ENCODE measurements at places on chromosomes 13 and 19. TPM values are rescaled to one million over a fixed set of nuclear protein-coding genes. Genes with fewer than 3 reads are reported as not detected.
A peak's percentile ranks its signal among the peaks of the same experiment; 100 is the strongest.

DNA sequence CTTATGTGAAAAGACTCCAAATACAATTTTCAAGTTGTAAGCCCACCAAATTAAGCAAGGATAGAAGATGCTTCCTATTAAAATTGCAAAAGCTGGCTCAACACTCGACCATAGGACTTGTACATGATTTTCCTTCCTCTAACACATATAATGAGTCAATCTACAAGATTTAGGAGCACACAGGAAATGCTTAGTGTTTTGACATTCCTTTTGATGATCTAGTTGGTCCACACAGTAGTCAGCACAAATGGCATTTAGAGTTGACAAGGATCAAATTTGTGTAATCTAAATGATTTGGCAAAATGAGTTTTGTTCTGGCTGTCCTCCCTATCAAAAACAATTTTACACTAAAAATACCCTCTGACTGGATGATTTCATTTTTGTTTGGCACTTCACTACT lies 340.2 kb downstream of the DIAPH3 start:
- no peak for DNase-seq

GRCh38 chr13:42189061-42189460 lies 82.9 kb upstream of the AKAP11 start:
- H3K27me3 ChIP-seq, result no peaks in the 10 kb centered on the region
- H3K4me3 ChIP-seq, result no peak overlapping the region

- no peaks in the 10 kb centered on the region for H3K27me3 ChIP-seq
- H3K27ac ChIP-seq, result no peak overlapping the region
- no peaks in the 10 kb centered on the region for H3K4me1 ChIP-seq
- DNase-seq, result no peak
Observed at GRCh38 chr19:13623716-13624710, 117.7 kb upstream of the CACNA1A start.

FAM124A gene
- 11.4 TPM for total RNA-seq

DNA sequence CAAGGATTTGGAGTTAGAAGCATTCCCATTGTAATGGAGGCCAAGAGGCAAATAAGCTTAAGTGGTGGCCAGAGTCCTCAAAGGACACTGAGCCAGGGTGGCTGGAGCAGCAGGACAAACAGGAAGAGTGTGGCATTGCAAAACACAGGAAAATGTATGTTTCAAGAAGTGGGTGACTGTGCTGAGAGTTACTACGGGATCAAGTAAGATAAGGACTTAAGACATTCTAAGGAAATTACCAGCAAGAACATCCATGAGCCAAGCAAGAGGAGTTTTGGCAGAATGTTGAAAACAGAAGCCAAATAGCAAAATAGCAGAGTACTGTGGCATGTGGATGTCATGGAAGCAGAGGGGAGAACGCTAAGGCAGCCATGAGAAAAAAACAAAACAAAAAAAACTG lies 104.2 kb downstream of the RAP2A start:
- no peaks in the 10 kb centered on the region for H3K36me3 ChIP-seq
- no peaks in the 10 kb centered on the region for H3K27me3 ChIP-seq
- DNase-seq, result no peak
- H3K4me3 ChIP-seq, result no peak overlapping the region
- H3K4me1 ChIP-seq, result no peaks in the 10 kb centered on the region
- no peak overlapping the region for H3K27ac ChIP-seq

DNA sequence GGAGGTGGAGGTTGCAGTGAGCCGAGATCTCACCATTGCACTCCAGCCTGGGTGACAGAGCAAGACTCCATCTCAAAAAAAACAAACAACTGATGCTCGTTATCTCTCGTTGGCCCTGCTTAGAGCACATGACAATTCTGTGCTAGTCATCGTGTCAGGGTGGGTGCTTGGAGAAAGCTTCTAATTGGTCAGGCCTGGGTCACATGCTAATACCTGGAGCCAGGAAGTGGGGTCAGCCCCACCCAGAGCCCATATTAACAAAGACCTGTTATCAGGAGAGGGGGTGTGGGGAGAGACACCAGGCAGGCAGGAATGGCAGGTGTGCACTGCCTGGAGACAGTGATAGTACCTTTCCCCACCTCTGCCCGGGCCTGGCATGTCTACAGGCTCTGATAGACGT lies 84.9 kb downstream of the DPF1 start:
- no peaks in the 10 kb centered on the region for H3K4me1 ChIP-seq
- H3K27ac ChIP-seq, result no peak overlapping the region
- no peaks in the 10 kb centered on the region for H3K27me3 ChIP-seq
- no peak for DNase-seq
- no peak overlapping the region for H3K4me3 ChIP-seq

- H3K36me3 ChIP-seq, result no peaks in the 10 kb centered on the region
- no peak overlapping the region for H3K4me3 ChIP-seq
- DNase-seq, result no peak
- H3K4me1 ChIP-seq, result no peaks in the 10 kb centered on the region
- no peaks in the 10 kb centered on the region for H3K27me3 ChIP-seq
- no peak overlapping the region for H3K27ac ChIP-seq
Observed at GRCh38 chr13:29500386-29500785, 95.1 kb downstream of the SLC7A1 start.

GRCh38 chr19:38711726-38712153 lies 32.5 kb downstream of the CAPN12 start:
- peaks cover 58% of the 10 kb centered on the region for H3K36me3 ChIP-seq
- H3K4me1 ChIP-seq, result peaks cover 53% of the 10 kb centered on the region
- no peak overlapping the region for H3K4me3 ChIP-seq

- no peak overlapping the region for H3K27ac ChIP-seq
- H3K4me1 ChIP-seq, result no peaks in the 10 kb centered on the region
- peak; percentile 16 for DNase-seq
Observed at GRCh38 chr19:8640402-8641004, 10.1 kb downstream of the NFILZ start.

PLD3 gene
- total RNA-seq, result 258 TPM

- H3K27ac ChIP-seq, result peak overlapping the region; percentile 55
- peak overlapping the region; percentile 17 for H3K4me3 ChIP-seq
- no peaks in the 10 kb centered on the region for H3K27me3 ChIP-seq
- peak; percentile 93 for DNase-seq
- peaks cover 12% of the 10 kb centered on the region for H3K4me1 ChIP-seq
Observed at GRCh38 chr19:15195371-15196334, 5.1 kb downstream of the NOTCH3 start.

- no peak for DNase-seq
- H3K4me1 ChIP-seq, result no peaks in the 10 kb centered on the region
- no peaks in the 10 kb centered on the region for H3K27me3 ChIP-seq
- peaks cover 3% of the 10 kb centered on the region for H3K36me3 ChIP-seq
Observed at GRCh38 chr19:32879741-32880140, 10.2 kb upstream of the SLC7A9 start.

ZBTB32 gene
- total RNA-seq, result not detected

MISP3 gene
- 8.5 TPM for total RNA-seq

ZNF587B gene
- 23.4 TPM for total RNA-seq

ZNF155 gene
- 20.8 TPM for total RNA-seq

SPRYD7 gene
- 5.1 TPM for total RNA-seq

NCR1 gene
- total RNA-seq, result not detected

DNA sequence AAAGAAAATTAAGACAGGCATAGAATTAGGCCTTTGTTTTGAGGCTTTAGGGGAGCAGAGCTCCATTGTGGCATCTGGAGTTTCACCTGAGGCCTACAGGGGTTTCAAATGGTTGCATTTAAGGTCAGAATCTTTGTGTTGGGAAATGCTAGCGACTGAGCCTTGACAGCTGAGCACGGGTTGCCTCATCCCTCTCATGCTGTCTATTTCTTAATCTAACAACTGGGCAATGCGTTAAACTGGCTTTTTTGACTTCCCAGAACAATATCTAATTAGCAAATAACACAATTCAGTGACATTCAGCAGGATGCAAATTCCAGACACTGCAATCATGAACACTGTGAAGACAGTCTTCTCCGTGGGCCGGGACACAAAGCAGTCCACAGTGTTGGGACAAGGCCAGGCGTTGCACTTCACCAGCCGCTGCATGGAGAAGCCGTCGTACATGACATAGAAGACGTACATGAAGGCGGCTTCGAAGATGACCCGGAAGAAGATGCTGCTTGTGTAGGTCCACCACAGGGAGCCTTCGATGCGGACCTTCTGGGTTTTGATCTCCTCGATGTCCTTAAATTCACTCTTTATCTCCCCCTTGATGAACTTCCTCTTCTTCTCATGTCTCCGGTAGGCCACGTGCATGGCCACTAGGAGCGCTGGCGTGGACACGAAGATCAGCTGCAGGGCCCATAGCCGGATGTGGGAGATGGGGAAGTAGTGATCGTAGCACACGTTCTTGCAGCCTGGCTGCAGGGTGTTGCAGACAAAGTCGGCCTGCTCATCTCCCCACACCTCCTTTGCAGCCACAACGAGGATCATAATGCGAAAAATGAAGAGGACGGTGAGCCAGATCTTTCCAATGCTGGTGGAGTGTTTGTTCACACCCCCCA lies 3.8 kb downstream of the GJB2 start:
- H3K36me3 ChIP-seq, result no peaks in the 10 kb centered on the region
- H3K27me3 ChIP-seq, result no peaks in the 10 kb centered on the region
- DNase-seq, result no peak
- H3K4me1 ChIP-seq, result peaks cover 22% of the 10 kb centered on the region
- H3K27ac ChIP-seq, result no peak overlapping the region

KLK15 gene
- not detected for total RNA-seq

GRCh38 chr19:15788594-15789270 lies 1.3 kb downstream of the OR10H5 start:
- H3K4me3 ChIP-seq, result no peak overlapping the region
- no peaks in the 10 kb centered on the region for H3K4me1 ChIP-seq
- H3K27ac ChIP-seq, result no peak overlapping the region
- H3K36me3 ChIP-seq, result no peaks in the 10 kb centered on the region
- no peaks in the 10 kb centered on the region for H3K27me3 ChIP-seq

GIPR gene
- 0.45 TPM for total RNA-seq

- no peaks in the 10 kb centered on the region for H3K27me3 ChIP-seq
- DNase-seq, result no peak
- no peak overlapping the region for H3K4me3 ChIP-seq
Observed at GRCh38 chr13:44921246-44921877, 67.9 kb downstream of the NUFIP1 start.

MTUS2 gene
- total RNA-seq, result 0.98 TPM

PSG7 gene
- not detected for total RNA-seq

DNA sequence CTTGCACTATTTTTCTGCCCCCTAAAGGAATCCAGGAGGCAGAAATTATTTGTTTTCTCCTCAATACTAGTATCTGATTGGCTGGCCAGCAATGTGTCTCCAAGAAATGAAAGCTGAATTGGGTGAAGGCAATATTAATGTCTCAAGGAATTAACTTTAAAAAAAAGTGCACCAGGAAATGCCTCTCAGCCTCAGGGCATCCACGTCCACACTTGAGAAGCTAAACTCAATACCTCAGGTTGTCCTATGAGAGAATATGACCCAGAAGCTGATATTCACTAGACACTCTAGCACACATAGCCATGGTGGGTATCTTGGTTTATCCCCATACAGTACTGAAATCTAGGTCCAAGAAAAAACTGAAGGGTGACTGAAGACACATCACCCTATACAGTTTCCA lies 2.1 kb downstream of the ZNF91 start:
- H3K27ac ChIP-seq, result no peak overlapping the region
- H3K27me3 ChIP-seq, result no peaks in the 10 kb centered on the region
- H3K36me3 ChIP-seq, result no peaks in the 10 kb centered on the region
- no peak overlapping the region for H3K4me3 ChIP-seq
- peaks cover 11% of the 10 kb centered on the region for H3K4me1 ChIP-seq

MCEMP1 gene
- total RNA-seq, result not detected

MAB21L1 gene
- 2.8 TPM for total RNA-seq

FFAR1 gene
- not detected for total RNA-seq

DNA sequence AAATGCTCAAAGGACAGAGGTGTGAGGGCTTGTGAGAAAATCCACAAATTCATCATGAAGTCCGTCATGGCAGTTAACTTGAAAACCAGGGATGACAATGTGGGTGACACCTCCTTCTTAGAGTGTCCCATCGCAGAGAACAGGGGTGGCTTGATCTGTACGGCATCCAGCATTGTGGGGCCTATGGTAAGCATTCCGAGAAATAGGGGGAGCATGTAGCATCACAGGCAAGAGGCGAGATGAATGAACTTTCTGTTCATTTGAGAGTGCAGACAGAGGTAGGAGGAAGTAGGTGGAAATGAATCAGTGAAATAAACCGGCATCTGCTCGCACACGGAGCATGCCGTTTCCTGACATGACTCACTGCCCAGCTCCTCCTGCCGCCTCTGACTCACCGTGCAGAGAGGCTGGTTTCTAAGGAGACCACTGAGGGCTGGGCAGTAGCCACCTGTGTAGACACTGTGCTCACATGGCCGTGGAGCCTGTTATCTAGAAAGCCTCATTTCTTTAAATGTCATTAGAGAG lies 339.0 kb downstream of the RFC3 start:
- no peaks in the 10 kb centered on the region for H3K27me3 ChIP-seq
- H3K27ac ChIP-seq, result no peak overlapping the region
- DNase-seq, result peak; percentile 87
- H3K4me1 ChIP-seq, result peaks cover 11% of the 10 kb centered on the region

- peak; percentile 86 for DNase-seq
- peaks cover 34% of the 10 kb centered on the region for H3K4me1 ChIP-seq
Observed at GRCh38 chr19:24033963-24034342, 53.0 kb upstream of the ZNF254 start.

- no peak overlapping the region for H3K27ac ChIP-seq
- H3K27me3 ChIP-seq, result no peaks in the 10 kb centered on the region
- H3K36me3 ChIP-seq, result peaks cover 17% of the 10 kb centered on the region
Observed at GRCh38 chr19:38142176-38143035, 81.6 kb downstream of the DPF1 start.

DNA sequence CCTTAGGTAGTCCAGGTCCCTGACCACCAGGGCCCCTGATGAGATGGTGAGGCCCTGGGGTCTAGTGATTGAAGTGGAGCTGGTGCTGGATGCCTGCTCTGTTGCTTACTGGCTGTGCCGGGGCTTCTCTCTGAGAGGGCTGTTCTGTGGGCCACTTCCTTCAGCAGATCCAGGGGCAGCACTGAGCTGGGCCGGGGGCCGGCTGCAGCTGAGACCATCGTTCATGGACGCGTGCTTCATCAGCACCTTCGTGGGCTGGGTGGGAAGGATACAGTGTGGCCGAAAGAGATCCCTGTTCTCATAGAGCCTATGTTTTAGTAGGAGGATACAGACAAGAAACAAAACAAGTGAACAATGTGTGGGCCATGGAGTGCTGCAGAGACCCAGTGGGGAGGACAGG lies 33.2 kb upstream of the TEX29 start:
- H3K4me1 ChIP-seq, result no peaks in the 10 kb centered on the region
- H3K4me3 ChIP-seq, result no peak overlapping the region
- H3K36me3 ChIP-seq, result peaks cover 62% of the 10 kb centered on the region
- DNase-seq, result no peak
- no peaks in the 10 kb centered on the region for H3K27me3 ChIP-seq
- no peak overlapping the region for H3K27ac ChIP-seq
